ENCODE measurements at places on chromosomes 11 and 22. TPM values are rescaled to one million over a fixed set of nuclear protein-coding genes. Genes with fewer than 3 reads are reported as not detected.

DNA sequence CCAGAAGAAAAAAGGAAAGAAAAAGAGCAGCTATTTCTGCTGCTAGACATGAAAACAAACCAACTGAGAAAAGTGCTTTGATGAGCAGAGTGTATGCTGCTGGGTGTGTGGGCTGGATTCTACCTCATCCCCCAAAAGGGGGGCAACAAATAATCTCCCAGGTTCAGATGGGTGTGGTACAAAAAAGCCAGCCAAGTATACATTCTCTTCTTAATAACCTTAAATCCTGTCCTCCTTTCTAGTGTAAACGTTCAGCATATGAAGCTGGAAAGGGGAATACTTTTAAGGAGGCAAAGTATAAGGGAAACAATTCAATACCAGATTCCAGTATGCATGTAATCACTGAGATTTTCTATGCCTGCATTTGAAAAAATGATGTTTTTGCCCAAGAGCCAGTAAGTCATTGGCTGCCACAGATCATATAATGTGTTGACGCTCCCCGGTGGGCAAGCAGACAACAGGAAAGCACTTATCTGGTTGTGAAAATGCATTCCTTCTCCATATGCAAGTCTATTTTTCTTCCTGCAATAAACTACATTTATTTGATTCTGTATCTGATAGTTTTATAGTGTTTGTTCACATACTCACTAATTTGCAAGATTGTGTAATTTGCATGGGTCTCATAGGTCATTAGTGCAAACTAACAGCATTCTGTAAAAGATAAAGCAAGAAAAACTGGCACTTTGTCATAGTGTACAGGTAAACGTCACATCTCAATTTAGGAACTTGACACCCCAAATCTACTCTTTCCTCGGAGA is 201.1 kb downstream of the CADM1 start:
- peaks cover 5% of the 10 kb centered on the region for H3K4me1 ChIP-seq
- H3K36me3 ChIP-seq: no peaks in the 10 kb centered on the region
- no peaks in the 10 kb centered on the region for H3K27me3 ChIP-seq
- H3K4me3 ChIP-seq: no peak overlapping the region

DNA sequence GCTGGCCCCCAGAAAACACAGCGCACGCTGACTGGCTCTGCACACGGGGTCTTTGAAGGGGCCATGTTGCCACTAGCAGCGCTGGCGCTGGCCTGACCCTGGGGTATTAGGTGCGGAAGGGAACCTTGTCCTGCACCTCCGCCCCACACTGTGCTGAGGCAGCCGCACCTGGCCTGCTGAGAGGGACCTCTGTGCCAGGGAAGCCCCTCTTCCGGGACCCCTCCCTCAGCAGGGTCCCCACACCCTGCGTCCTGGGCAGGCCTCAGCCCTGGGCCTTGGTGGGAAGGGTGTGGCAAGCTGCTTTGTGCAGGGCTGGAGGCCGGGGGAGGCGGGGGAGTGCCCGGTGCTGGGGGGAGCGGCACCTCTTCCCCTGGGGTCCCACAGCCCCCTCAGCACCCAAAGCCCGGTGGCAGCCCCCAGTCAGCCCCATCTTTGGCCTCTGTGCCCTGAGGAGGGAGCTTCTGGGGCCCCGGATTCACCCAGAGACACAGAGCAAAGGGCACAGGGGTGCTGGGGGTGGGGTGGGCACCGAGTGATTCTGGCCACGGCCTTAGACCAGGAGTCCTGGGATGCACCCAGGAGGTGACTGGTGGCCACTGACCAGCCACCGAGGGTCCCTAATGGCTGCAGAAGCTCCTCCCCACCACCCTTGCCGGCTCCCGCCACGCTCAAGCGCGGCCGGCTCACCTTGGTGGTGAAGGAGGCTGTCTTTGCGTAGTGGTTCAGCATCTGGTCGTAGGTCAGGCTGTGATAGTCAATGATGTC is 11.4 kb downstream of the TTLL8 start:
- H3K27ac ChIP-seq: no peak overlapping the region
- H3K4me1 ChIP-seq: no peaks in the 10 kb centered on the region
- H3K36me3 ChIP-seq: no peaks in the 10 kb centered on the region
- H3K27me3 ChIP-seq: no peaks in the 10 kb centered on the region
- no peak overlapping the region for H3K4me3 ChIP-seq
- DNase-seq: no peak

- no peaks in the 10 kb centered on the region for H3K36me3 ChIP-seq
- H3K27me3 ChIP-seq: no peaks in the 10 kb centered on the region
- no peak for DNase-seq
Observed at GRCh38 chr22:50104141-50104544, 14.3 kb downstream of the MOV10L1 start.

DNA sequence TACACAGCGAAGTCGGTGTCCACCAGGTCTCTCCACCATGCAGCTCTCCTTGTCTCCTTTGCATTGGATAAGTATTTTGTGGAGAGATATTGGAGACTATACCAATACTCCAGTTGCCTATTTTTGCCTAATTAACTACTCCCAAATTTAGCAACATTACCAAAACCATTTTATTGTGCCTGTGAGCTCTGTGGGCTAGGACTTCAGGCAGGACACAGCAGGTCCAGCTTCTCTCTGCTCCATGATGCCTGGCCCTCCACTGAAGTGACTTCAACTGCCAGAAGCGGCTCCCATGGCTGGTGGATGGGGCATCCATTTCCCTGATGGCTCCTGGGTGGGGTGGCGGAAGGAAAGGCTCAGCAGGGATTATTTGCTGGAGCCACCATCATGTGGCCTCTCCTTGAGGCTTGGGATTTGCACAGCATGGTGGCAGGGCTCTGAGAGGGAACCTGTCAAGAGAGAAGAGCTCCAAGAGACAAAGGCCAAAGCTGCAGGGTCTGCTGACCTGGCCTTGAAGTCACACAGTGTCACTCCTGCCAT is 36.9 kb upstream of the MAPK1 start:
- no peaks in the 10 kb centered on the region for H3K4me1 ChIP-seq
- H3K27me3 ChIP-seq: no peaks in the 10 kb centered on the region
- H3K27ac ChIP-seq: no peak overlapping the region
- H3K36me3 ChIP-seq: no peaks in the 10 kb centered on the region
- no peak for DNase-seq

GRCh38 chr11:46259971-46260560 is 17.4 kb upstream of the CREB3L1 start:
- H3K4me3 ChIP-seq: no peak overlapping the region
- no peak for DNase-seq
- no peaks in the 10 kb centered on the region for H3K4me1 ChIP-seq
- H3K36me3 ChIP-seq: no peaks in the 10 kb centered on the region

GRCh38 chr22:32646476-32646875 is 155.0 kb upstream of the TIMP3 start:
- no peaks in the 10 kb centered on the region for H3K36me3 ChIP-seq
- H3K4me1 ChIP-seq: no peaks in the 10 kb centered on the region
- no peak for DNase-seq
- no peak overlapping the region for H3K27ac ChIP-seq
- H3K4me3 ChIP-seq: no peak overlapping the region
- no peaks in the 10 kb centered on the region for H3K27me3 ChIP-seq

GRCh38 chr22:21727159-21727558 is 8.4 kb downstream of the YPEL1 start:
- H3K4me3 ChIP-seq: no peak overlapping the region
- H3K4me1 ChIP-seq: peaks cover 4% of the 10 kb centered on the region
- no peak for DNase-seq
- H3K27me3 ChIP-seq: no peaks in the 10 kb centered on the region
- no peaks in the 10 kb centered on the region for H3K36me3 ChIP-seq

DNA sequence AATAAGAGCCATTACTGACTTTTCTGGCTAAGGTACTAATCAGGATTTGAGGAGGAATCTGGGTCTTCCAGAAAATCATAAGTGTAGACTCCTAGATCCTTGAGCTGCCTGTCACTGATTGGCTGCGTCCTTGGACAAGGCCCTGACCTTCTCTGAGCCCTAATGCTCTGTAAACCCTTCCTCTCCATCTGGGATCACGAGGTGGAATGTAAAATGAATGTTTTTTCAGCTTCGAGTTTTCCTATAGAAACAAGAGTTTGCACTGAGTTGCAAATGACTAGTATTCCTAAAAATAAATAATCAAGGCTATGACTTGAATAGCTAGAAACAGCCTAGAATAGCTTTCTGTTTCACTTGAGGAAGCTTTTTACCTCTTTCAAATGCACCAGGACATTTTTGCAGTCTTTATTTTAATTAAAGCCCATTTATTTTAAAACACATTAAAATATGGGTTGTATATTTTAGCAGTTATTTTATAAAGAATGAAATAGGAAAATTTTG is 1.1 kb upstream of the DIXDC1 start:
- no peak overlapping the region for H3K4me3 ChIP-seq
- peaks cover 24% of the 10 kb centered on the region for H3K4me1 ChIP-seq
- no peaks in the 10 kb centered on the region for H3K27me3 ChIP-seq
- H3K36me3 ChIP-seq: no peaks in the 10 kb centered on the region

DNA sequence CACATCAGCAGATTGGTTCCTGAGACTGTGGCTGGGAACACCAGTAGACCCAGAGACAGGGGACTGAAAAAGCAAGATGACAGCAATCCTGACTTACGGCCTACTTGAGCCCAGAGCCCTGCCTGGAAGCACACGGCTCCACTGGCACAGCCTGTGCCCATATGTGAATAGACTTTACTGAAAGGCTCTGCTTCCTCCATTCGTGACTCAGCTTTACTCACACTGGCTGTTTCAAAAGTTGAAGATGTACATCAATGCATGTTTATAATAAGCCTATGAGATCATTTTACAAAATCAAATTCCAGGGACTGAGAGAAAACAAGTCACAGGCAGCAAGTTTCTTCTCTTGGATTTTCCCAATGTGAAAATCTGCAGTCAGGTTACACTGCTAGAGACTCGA is 134.6 kb upstream of the TEAD1 start:
- H3K27me3 ChIP-seq: no peaks in the 10 kb centered on the region
- H3K36me3 ChIP-seq: no peaks in the 10 kb centered on the region
- DNase-seq: no peak

Gene CNGA4
- total RNA-seq: 0.67 TPM

Gene RNH1
- total RNA-seq: 221 TPM

Gene SUSD2
- total RNA-seq: 9.5 TPM

Gene ZNRF3
- 10.4 TPM for total RNA-seq

Gene C11orf42
- not detected for total RNA-seq

Gene OR52E5
- total RNA-seq: not detected

Data from thyroid gland (tissue), 4 donors.